ENCODE measurements at places on chromosomes 5 and 9. TPM values are rescaled to one million over a fixed set of nuclear protein-coding genes. Genes with fewer than 3 reads are reported as not detected.

The PELO gene
- total RNA-seq, result 34.4 TPM

The SH3RF2 gene
- total RNA-seq, result 0.38 TPM

The ORM2 gene
- not detected for total RNA-seq

The TERT gene
- total RNA-seq, result 6.3 TPM

The MEIKIN gene
- not detected for total RNA-seq

The VLDLR gene
- total RNA-seq, result 18.2 TPM

The C5orf63 gene
- 4.0 TPM for total RNA-seq

The DNM1 gene
- 55.7 TPM for total RNA-seq

The ROR2 gene
- total RNA-seq, result 15.2 TPM

The APBA1 gene
- total RNA-seq, result 29.7 TPM

The KIF4B gene
- total RNA-seq, result 0.31 TPM

The EGR1 gene
- 3.6 TPM for total RNA-seq

The CTSV gene
- total RNA-seq, result 0.69 TPM

The VAV2 gene
- 7.4 TPM for total RNA-seq

The GFRA3 gene
- 0.59 TPM for total RNA-seq

The EDIL3 gene
- 123 TPM for total RNA-seq

The CYLC2 gene
- not detected for total RNA-seq

The GRM6 gene
- total RNA-seq, result 0.19 TPM

The NKD2 gene
- total RNA-seq, result 0.52 TPM

The MEF2C gene
- 123 TPM for total RNA-seq

The WDR36 gene
- 29.2 TPM for total RNA-seq

The GPR150 gene
- 0.31 TPM for total RNA-seq

The AGXT2 gene
- total RNA-seq, result not detected

The SPINK6 gene
- not detected for total RNA-seq

The GAS1 gene
- total RNA-seq, result 6.5 TPM

The ADCY2 gene
- 18.6 TPM for total RNA-seq

The TUSC1 gene
- 1.3 TPM for total RNA-seq

The TNC gene
- total RNA-seq, result 1.7 TPM

The IFNB1 gene
- 0.43 TPM for total RNA-seq

The TMEFF1 gene
- 25.0 TPM for total RNA-seq

The PDE6A gene
- total RNA-seq, result 0.56 TPM

The GNA14 gene
- total RNA-seq, result 0.68 TPM

The CDH9 gene
- total RNA-seq, result 0.64 TPM

The TAF11L11 gene
- total RNA-seq, result 0.36 TPM

The LHX2 gene
- 1.0 TPM for total RNA-seq

The AK8 gene
- 1.1 TPM for total RNA-seq

The GARIN3 gene
- total RNA-seq, result 0.49 TPM

The TEX48 gene
- not detected for total RNA-seq

The EQTN gene
- not detected for total RNA-seq

The RARS1 gene
- 108 TPM for total RNA-seq

The C5orf46 gene
- total RNA-seq, result not detected

The GRXCR2 gene
- total RNA-seq, result not detected

The SPATA31D4 gene
- total RNA-seq, result 0.26 TPM

The PHF24 gene
- 21.3 TPM for total RNA-seq

The LCN12 gene
- 1.2 TPM for total RNA-seq

The ISL1 gene
- total RNA-seq, result 0.49 TPM

The FTMT gene
- not detected for total RNA-seq

The CPLANE1 gene
- 20.1 TPM for total RNA-seq

The SURF4 gene
- total RNA-seq, result 80.2 TPM
